ENCODE measurements at places on chromosomes 13 and 19.

GRCh38 chr13:111304041-111304544 lies 16.3 kb upstream of the TEX29 start:
- no peak for DNase-seq

DNA sequence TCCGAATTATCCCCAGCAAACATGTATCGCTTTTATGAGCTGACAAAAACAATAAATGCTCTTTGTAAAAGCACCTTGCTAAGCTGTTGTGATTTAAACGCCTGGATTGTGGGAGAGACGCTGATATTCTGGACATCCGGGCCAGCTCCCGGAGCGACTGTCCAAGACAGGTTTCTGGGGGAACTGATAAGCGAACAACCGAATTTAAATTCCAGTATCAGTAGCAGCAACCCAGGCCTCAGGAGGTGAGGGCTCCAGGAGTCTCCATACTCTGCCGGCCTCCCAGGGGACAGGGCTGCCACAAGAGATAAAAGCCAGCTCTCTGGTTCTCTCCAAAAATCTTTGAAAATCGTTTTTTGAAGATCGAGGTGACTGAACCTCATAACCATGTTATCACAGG lies 50.3 kb upstream of the VSTM2B start:
- no peak for DNase-seq

DNA sequence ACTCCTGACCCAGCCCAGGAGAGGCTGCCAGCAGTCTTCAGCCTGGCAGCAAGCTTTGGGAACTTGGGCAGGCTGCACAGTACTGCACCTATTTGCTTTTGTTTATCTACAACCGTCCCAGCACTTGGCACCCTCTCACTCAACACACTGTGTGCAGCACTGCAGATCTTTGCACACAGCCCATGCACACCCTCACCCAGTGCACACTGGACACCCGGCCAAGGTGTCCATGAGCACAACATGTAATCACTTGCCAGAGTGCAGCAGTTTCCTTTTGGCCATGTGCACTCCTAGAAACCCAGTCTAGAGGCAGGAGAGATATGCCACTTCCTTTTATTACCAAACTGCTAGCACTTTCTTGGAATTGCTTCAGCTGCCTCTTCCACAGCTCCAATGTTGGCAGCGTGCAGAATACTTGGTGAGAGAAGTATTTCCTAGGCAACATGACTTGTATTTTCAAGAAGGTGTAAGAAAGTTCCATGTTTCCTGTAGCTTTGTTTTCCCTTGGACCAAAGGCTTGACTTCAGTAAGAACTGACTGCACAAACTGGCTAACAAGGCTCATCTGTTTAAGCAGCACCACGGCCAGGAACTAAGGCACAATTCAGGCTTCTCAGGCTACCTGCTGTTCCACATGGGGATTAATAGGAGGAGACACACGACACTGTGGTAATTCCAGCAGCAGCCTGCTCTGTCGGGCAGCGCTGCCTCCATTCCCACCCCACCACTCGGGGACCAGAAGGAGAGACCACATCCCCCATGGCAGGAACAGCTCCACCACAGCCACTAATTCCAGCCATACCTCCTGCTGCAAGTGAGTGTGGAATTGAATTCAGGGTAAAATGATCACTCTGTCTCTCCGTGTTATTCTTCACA lies 15.3 kb downstream of the ATP7B start:
- no peak for DNase-seq

DNA sequence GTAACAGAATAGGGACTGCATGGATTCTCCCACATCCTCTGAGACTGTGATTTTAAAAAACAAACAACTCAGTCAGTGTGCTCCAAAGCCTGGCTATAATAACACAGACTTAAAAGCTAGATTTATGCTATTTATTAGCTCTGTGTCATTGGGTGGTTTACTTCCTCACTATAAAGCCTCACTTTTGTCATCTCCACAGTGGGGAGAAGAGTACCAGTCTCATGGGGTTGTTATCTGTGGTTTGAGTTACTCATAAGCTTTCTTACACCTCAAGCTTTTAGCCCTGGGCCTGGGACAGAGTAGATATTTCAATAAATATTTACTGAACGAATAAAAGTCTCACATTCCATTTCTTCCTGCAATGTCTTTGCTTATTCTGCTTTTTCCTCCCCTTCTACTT lies 5.3 kb downstream of the RNASEH2B start:
- DNase-seq = peak; percentile 26

- peak; percentile 63 for DNase-seq
Observed at GRCh38 chr19:42185277-42185676, 32.2 kb downstream of the DEDD2 start.

GRCh38 chr13:21218351-21219035 lies 42.0 kb downstream of the MRPL57 start:
- peak; percentile 10 for DNase-seq

DNA sequence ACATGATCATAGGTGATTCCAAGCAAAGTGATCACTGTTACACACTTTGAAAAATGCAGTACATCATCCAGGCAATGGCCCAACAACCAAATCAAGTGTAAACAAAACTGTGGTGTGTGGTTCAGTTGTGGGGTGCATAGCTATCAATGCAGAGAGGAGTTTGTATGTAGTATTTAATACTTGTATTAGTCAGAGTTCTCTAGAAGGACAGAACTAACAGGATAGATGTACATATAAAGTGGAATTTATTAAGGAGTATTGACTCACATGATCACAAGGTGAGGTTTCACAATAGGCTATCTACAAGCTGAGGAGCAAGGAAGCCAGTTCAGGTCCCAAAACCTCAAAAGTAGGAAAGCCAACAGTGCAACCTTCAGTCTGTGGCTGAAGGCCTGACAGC lies 249.3 kb upstream of the HTR2A start:
- DNase-seq = no peak

DNA sequence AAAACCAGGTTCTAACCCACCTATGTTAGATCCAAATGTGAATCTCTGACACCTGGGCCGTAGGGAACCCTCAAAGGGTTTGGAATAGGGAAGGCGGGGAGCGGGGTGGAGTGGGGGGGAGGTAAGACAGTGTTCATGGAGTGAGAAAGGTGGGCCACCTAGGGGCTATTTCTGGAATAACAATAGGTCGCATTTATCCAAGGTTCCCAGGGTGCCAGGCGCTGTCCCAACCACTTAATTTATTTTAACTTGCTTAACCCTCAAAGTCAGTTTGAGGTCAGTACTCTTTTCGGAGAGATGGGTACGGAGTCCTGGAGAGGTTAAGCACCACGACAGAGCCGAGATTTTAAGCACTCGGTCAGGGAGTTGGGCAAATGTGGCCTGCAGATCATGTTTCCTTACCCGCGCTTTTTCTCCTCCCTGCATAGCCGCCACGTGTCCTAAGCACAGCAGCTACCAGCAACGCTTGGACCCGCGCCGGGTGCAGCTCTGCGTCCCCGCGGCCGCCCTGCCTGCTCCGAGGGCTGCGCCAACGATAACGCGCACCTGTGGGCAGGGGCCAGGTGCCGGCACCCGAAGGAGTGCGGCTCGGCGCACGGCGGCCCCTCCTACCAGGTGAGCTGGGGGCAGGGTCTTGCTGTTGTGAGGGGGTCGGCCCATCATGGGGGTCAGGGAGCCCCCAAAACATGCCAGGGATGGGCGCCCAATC lies 25.0 kb upstream of the FXYD3 start:
- DNase-seq = peak; percentile 54

GRCh38 chr19:11050323-11051114 lies 38.7 kb upstream of the LDLR start:
- DNase-seq = no peak

DNA sequence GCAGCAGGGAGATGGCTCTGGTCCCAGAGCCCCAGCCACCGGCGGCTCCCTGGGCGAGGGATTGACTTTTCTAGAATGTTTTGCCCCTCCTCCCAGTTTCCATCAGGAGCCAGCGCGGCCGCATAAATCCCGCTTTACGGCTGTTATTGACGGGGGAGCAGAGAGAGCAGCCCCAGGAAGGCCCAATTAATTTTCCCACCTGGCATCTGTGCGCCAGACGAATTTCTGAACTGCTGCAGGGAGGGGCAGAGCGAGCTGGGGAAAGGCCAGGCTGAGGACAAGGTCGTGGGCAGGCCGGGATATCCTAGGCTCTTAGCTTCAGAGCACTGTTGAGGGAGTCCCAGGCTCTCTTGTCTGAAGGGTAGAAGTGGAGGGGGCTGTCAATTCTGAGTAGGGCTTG lies 24.7 kb downstream of the ZNRF4 start:
- DNase-seq = no peak

GRCh38 chr19:3716147-3716668 lies 8.0 kb downstream of the TJP3 start:
- DNase-seq = no peak

- DNase-seq = no peak
Observed at GRCh38 chr19:33755099-33756035, 41.3 kb upstream of the KCTD15 start.

DNA sequence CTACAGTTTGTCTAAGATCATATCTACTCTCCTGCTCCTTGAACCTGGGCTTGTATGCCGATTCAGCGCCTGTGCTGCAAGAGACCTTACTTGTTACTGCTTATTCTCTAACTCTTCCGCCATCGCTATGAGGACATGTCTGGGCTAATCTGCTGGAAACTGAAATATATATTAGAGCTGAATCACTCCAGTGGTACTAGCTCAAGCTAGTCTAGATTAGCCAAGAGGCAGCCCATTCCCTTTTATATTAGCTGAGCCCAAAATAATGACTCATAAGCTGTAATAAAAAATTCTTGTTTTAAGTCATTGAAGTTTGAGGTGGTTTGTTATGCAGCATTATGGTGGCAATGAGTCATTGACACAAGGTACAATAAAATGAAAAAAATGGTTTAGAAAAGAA lies 52.8 kb downstream of the SLC6A16 start:
- no peak for DNase-seq

DNA sequence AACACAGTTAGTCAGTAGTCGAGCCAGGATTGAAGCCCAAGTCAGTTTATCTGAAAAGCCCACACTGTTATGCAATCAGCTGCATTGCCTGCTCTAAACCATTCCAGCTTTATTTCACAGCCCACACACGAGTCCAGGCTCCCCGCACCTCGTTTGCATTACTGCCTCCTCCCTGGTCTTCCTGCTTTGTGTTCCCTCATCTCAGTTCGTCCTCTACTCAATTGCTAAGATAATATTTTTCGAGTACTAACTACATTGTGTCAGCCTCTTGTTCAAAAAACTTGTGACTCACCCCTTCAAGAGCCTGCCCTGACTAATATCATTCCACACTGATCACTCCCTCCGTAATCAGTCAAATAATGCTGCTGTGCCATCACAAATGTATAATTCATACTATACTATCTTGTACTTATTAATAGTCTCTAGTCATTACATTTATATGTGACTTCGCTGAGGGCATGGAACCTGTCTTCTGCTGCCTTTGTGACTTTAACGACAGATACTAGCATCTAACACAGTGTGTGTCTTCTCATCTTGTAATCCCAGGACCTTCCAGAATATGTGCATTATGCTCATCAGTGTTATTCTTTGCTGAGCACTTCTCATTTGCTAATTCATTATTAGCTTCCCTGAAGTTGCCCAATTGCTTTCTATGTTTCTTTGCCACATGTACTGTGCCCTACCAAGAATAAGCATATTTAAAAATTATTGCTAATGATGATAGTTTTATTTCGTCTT lies 26.2 kb upstream of the WDFY2 start:
- DNase-seq = no peak

GRCh38 chr19:18414504-18415177 lies 4.6 kb upstream of the SSBP4 start:
- no peak for DNase-seq

- no peak for DNase-seq
Observed at GRCh38 chr19:37989855-37990254, 82.8 kb downstream of the SIPA1L3 start.

- no peak for DNase-seq
Observed at GRCh38 chr19:44282846-44283245, 22.0 kb downstream of the ZNF235 start.

DNA sequence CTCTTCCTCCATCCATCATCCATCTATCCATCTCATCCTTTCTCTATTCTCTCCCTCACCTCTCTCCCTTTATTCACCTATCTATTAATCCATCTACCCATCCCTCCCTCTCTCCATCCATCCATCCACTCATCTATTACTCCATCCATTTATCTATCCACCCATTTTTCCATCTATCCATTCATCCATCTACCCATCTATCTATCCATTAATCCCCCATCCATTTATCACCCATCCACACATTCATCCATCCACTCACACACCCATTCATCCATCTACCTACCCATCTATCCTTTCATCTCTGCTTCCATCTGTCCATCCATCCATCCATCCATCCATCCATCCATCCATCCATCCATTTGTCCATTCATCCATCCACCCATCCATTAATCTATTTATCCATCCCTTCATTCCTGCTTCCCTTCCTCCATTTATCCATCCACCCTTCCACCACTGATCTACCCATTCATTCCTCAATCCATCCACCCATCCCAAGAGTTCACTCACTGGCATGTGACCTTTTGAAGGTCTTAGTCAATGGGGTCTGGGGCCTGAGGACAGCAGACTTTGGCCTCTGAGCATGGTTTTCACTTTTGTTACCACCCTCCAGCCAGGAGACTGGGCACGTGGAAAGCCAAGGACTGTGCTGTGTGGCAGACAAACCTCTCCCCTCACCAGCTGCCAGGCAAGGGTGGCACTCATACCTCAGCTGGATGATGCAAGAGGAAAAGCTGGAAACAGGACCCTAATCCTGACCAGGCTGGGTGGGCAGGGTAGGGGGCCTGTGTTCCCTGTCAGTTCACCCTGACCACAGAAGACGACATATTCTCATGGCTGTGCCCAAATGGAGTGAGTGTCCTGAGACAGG lies 126.7 kb downstream of the URI1 start:
- DNase-seq = no peak

DNA sequence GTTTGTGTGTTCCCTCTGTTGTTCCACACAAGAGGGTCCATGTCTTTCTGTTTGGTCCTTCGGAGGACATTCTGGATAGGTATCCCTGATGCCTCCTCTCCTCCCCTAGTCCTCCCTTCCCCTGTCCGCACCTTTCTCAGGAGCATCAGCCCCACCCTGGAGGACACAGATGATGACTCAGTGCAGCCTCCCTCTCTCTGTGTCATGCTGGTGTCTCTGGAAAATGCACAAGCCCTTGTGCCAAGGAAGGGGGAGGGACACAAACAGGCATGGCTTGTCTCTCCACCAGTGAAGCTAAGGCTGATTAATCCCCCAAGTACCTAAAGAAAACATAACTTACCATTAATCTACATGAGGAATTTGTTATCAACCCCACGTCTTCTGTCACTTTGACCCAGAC lies 16.2 kb upstream of the TNFRSF19 start:
- no peak for DNase-seq

DNA sequence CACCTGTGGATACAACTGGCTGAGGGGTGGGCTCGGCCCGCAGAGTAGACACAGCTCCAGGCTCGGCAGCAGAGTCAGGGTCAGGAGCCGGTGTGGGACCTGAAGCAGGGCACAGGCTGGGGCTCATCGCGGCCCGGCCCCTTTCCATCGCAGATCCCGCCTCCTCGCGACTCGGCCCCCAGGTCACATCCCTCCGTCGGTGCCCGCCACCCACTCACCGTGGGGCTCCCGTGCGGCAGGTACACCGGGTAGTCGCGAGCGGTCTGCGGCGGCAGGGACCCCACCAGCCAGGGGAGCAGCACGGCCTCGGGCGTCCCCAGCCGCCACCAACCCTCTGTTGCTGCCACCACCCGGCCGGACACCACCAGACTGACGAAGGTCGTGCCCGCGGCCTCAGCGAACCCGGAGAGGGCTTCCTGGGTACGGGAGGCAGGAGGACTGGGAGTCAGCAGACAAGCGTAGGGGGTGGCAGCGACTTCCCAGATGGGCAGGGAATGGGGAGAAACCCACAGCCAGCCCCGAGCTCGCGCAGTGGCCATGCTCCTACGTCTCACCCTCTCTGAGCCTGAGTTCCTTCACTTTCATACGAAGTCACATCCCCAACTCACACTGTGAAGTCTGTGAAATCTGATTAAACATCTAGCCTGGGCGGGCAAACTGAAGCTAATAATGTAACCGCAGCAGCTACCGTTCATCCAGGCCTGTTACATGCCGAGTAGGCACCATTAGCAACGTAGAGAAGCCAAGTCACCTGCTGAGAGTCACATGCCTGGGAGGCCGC lies 3.7 kb downstream of the FUZ start:
- DNase-seq = peak; percentile 69

All from CD4-positive, alpha-beta T cell treated with Interleukin-21 for 1 hour (primary cell).